ENCODE measurements at places on chromosomes 12 and 14. TPM values are rescaled to one million over a fixed set of nuclear protein-coding genes. Genes with fewer than 3 reads are reported as not detected.

Gene MSI1
- 26.5 TPM for polyA plus RNA-seq

Gene DACT1
- 33.3 TPM for polyA plus RNA-seq

Gene IGF1
- polyA plus RNA-seq = 3.7 TPM

Gene SLC17A8
- polyA plus RNA-seq = 0.35 TPM

Gene TCL1A
- polyA plus RNA-seq = 0.68 TPM

Gene CCDC77
- 38.6 TPM for polyA plus RNA-seq

Gene CCDC38
- 1.1 TPM for polyA plus RNA-seq

Gene ADAMTS20
- polyA plus RNA-seq = 1.2 TPM

Gene NXPH4
- polyA plus RNA-seq = 4.2 TPM

Gene DPPA3
- 0.17 TPM for polyA plus RNA-seq

DNA sequence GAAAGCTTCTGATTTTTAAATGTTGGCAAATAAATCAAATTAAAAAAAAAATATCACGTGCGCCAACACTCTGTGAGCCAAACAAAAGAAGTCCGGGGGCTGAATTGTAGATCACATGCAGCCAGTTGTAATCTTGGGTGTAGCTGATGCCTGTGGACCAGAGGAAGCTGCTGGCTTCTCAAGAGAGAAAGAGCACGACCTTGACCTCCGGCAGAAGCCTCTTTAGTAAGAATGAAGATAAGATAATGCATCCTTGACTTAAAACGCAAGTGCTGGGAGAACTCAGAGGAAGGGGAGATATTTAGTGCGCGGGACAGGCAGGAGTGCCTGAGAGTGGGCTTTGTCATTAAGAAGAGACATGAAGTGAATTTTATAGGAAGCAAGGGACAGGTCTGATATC is 162.8 kb upstream of the TBX3 start:
- DNase-seq = no peak

- DNase-seq = no peak
Observed at GRCh38 chr12:6963016-6963731, 7.3 kb downstream of the PHB2 start.

- no peak for DNase-seq
Observed at GRCh38 chr12:25768151-25768550, 190.3 kb upstream of the RASSF8 start.

GRCh38 chr12:65500091-65500900 is 221.8 kb downstream of the MSRB3 start:
- no peak for DNase-seq

DNA sequence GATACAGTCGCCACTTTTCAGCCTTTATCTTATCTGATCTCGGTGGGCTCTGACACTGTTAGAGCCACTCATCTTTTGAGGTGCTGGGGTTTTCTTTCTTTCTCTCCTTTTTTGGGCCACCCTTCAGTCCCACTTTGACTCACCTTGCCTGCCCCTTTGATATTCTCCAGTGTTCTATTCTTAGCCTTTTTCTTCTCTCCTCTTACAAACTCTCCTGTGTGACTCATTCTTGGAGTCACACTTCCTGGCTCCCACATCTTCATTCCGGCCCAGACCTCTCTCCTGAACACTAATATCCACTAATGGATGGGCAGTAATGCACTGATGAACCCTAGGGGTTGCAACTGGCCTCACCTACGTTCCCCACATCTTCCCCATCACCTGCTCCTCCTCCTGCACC is 2.2 kb upstream of the DCD start:
- DNase-seq = no peak

DNA sequence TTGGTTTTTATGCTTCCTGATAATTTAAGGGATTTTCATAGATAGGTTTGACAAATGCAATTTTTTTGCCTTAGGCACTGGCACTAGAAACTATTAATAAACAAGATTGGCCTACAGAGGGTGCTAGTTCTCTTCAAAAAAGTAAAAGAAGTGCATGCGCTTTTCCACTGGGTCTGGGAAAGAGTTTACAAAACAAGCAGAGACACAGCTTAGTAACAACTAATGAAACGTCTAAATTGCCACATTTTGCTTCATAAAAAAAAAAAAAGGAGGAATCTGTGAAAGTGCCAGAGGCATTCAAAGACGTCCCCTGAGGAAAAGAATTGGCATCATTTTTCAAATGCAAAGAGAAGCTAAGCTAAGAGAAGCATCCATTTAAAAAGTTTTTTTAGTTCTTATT is 58.3 kb upstream of the EEA1 start:
- DNase-seq = peak; percentile 80

GRCh38 chr12:88985011-88985410 is 367.3 kb downstream of the DUSP6 start:
- DNase-seq = no peak

DNA sequence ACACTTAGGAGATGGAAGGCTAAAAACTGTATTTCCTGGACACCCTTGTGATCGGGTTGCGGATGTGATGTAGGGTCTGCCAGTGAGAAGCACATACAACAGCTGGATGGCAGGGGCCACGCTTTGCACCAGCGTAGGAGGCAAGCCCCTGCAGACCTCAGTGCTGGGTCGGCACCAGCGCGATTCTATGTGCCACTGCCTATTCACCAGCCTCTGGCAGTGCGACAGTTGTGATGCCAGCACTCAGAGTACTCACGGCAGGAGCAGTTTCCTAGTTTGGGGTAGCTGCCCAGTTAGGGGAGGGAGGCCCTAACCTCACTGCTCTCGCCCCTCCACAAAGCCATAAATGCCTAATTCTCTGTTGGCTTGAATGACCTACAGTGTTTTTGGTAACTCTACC is 31.6 kb downstream of the SPTLC2 start:
- no peak for DNase-seq

DNA sequence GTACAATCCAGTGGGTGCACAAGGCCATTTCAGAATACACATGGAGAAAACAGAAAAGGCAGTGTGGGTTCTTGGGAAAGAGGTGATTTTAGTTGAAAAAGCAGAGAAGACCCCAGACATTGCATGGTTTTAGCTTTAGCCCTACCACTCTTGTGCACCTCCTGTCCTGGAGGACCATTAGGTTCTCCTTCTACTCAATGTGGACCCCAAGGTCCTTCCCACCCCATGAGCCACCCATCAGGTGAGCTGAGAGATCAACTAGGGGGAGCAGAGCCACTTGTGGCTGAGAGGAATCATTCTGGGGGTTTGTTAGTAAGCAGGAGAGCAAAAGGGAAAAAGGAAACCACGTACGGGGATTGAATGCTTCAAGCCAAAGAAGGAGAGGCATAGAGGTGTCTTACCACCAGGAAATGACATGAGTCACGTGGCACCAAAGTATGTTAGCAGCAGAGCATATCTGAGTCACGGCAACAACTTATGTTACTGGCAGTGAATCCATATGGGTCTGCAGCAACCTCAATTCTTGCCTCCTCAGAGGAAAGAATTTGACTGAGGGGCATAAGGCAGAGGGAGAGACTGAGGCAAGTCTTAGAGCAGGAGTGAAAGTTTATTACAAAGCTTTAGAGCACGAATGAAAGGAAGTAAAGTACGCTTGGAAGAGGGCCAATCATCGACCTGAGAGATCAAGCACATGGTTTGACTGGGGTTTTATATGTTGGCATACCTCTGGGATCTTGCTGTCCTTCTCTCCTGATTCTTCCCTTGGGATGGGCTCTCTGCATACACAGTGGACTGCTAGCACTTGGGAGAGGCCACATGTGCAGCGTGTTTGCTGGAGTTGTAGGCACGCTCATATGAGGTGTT is 73.9 kb downstream of the HSD17B6 start:
- no peak for DNase-seq

- DNase-seq = no peak
Observed at GRCh38 chr14:104856157-104856868, 8.8 kb upstream of the CEP170B start.

DNA sequence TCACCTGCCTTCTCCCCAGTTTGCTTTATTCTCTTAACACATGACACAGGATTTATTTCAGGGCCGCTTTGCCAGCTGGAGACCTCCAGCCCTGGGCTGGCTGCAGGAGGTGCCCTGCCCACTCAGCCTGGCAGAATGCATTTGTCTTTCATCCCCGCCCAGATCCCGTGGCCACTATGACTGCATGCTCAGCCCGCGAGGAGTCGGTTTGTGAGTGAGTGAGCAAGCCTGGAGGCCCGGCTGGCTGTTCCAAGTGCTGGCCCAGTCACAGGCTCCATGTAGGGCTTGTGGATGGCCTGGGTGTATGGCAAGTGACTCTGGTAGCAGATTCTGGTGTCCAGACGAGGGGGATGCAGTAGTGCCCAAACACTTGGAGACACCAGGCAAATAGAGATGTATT is 2.1 kb downstream of the TDP1 start:
- no peak for DNase-seq

- no peak for DNase-seq
Observed at GRCh38 chr14:98298481-98299244, 973.3 kb downstream of the BCL11B start.

DNA sequence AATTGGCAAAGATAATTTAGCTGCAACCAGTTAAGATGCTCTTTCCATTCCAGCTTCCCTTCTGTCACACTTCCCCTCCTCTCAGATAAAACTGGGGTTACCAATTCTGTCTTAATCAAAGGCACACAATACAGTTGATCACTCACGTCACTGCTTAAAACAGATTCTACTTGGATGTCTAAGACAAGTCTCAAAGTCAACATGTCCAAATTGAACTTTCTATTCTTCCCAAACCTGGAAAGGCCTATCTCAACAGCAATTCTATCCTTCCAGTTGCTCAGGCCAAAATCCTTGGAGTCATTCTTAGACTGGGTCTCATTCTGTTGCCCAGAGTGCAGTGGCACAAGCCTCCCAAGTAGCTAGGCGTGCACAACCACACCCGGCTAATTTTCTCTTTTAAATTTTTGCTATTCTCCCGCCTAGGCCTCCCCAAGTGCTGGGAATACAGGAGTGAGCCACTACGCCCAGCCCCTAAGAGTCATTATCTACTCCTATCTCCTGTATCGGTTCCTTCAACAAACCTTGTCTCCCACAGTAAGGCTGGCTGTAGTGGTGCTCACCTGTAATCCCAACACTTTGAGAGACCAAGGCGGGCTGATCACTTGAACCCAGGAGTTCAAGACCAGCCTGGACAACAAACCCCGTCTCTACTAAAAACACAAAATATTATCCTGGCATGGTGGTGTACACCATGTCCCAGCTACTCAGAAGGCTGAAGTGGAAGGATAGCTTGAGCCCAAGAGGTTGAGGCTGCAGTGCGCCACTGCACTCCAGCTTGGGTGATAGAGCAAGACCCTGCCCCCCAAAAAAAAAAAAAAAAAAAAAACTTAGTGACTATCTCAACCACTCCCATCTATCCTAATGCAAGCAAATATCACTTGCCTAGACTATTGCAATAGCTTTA is 4.7 kb downstream of the RPS29 start:
- DNase-seq = no peak

GRCh38 chr12:57142121-57142520 is 5.3 kb downstream of the LRP1-AS start:
- no peak for DNase-seq

DNA sequence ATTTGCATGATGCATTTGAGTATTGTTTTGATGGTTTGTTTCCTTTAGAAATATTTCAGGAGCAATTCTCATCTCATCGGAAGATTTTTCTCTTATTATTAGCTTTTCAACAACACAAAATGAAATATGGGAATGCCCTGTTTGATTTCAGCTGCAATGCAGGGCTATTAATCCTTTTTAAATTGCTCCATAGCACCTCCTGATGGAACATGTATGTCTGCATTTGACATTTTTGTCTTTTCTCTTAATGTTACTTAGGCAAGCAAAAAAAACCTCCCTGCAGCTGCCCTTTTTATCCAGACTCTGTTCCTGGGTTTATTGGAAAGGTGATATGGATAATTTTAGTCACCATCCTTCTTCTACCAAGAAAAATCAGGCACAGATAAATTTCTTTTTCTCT is 895.8 kb downstream of the RPS29 start:
- DNase-seq = no peak

GRCh38 chr12:124111006-124111405 is 138.0 kb downstream of the ZNF664 start:
- no peak for DNase-seq

Data from left kidney (tissue), 8 donors.